Kidney glomerular epithelial cell (primary cell): ENCODE measurements at places on chromosomes 6 and 20.
A peak's percentile ranks its signal among the peaks of the same experiment; 100 is the strongest.

- DNase-seq = no peak
Observed at GRCh38 chr20:10769700-10770099, 95.9 kb upstream of the JAG1 start.

GRCh38 chr6:52540286-52540902 is 36.5 kb downstream of the TRAM2 start:
- DNase-seq = no peak

GRCh38 chr6:150301846-150302519 is 66.8 kb upstream of the IYD start:
- peak; percentile 90 for DNase-seq

- no peak for DNase-seq
Observed at GRCh38 chr20:16106191-16106849, 466.9 kb downstream of the KIF16B start.

- no peak for DNase-seq
Observed at GRCh38 chr6:158207422-158207788, 39.3 kb downstream of the GTF2H5 start.

DNA sequence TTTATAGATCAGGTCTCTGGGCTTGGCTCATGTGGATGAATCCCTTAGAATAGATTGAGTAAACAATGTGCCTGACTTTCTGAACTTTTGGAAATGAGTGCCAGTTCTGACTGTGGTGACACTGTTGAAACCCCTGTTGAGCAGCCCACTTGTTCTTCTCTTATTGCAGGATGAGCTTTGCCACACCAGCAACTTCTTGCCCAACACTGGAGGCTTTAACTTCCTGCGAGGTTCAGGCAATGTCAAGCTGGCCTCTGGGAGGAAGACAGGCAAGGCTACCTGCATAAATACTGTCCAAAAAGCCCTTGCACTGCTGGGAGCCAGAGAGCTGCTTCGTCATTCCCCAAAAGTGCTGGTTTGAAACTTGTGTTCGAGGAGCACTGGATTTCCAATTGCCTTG is 32.8 kb upstream of the SMIM8 start:
- DNase-seq = no peak

DNA sequence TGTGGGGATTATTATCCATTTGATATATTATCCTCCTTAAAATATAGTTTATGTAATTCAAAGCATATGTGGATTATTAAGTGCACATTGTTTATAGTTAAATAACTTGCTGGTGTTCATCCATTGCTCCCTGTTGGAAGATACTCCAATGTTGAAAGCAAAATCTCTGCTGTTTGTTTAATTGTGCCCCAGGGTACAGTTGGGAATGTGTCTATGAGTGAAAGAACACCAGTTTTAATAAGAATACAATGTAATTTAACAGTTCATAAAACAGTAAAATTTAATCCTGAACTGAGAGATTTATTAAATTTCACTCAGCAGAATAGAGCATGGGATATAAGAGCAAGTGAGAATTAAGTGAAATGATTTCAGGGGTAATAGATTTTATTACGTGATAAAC is 364.9 kb downstream of the GRIK2 start:
- DNase-seq = no peak

DNA sequence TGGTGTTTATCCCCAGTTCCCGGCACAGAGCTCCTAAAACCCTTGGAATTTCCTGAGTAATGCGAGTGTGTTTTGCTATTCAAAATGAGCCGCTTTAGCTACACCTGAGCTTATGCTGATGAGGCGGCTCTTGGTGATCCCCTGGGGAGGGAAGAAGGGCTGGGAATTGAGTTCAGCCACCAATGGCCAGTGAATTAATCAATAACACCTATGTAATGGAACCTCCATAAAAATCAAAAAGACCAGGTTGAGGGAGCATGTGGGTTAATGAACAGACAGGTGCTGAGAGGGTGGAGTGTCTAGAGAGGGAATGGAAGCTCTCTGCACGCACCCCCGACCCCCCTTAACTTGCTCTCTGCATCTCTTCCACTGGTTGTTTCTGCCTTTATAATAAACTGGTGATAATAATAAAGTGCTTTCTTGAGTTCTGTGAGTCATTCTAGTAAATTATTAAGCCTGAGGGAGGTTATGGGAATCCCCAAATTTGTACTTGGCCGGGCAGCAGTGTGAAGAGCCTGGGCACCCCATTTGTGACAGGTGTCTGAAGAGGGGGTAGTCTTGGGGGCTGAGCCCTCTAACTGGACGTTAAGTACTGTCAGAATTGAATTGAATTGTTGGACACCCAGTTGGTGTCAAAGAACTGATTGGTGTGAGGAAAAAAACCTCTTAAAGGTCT is 24.6 kb upstream of the SERPINB1 start:
- DNase-seq = peak; percentile 58

GRCh38 chr20:60053125-60053817 is 95.0 kb downstream of the CDH26 start:
- no peak for DNase-seq

- DNase-seq = no peak
Observed at GRCh38 chr6:3893487-3893886, 44.3 kb downstream of the FAM50B start.

GRCh38 chr6:45118754-45119153 is 209.4 kb upstream of the RUNX2 start:
- DNase-seq = no peak

DNA sequence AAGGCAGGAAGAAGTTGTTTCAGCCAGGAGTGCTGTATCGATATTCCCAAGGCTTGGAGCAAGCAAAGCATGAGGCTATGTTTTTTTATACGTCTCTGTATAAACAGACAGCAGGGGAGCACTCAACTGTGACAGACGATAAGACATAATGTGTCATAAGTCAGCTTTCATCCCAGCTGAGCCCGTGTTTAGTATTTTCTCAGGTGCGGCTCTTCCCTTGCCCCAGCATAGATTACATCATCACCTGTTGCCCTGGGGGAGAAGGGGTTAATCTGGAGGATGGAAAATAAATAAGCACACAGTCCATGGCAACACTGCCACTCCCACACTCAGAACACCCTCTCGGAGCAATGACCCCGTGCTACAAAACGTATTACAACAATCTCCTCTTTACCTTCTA is 22.1 kb upstream of the KCNK5 start:
- DNase-seq = peak; percentile 44

- no peak for DNase-seq
Observed at GRCh38 chr6:10421921-10422736, 7.3 kb upstream of the TFAP2A start.
